ENCODE measurements at places on chromosomes 13 and 19. TPM values are rescaled to one million over a fixed set of nuclear protein-coding genes. Genes with fewer than 3 reads are reported as not detected.
A peak's percentile ranks its signal among the peaks of the same experiment; 100 is the strongest.

The KCTD4 gene
- total RNA-seq, result not detected

The IRGC gene
- not detected for total RNA-seq

- no peaks in the 10 kb centered on the region for H3K27me3 ChIP-seq
- H3K4me1 ChIP-seq, result peaks cover 17% of the 10 kb centered on the region
- no peak overlapping the region for H3K27ac ChIP-seq
- no peak overlapping the region for H3K4me3 ChIP-seq
Measured at GRCh38 chr19:43586346-43586745, 9.6 kb downstream of the IRGQ start.

The ALDH16A1 gene
- total RNA-seq, result 43.7 TPM

GRCh38 chr19:43525836-43526771, 897 bp downstream of the ETHE1 start:
- H3K36me3 ChIP-seq, result peaks cover 10% of the 10 kb centered on the region
- H3K4me1 ChIP-seq, result peaks cover 24% of the 10 kb centered on the region
- no peaks in the 10 kb centered on the region for H3K27me3 ChIP-seq
- peak overlapping the region; percentile 98 for H3K27ac ChIP-seq
- H3K4me3 ChIP-seq, result peak overlapping the region; percentile 92

GRCh38 chr19:47587295-47587694, 14.3 kb upstream of the ZNF541 start:
- no peaks in the 10 kb centered on the region for H3K27me3 ChIP-seq
- no peak overlapping the region for H3K4me3 ChIP-seq
- H3K27ac ChIP-seq, result no peak overlapping the region

GRCh38 chr19:12623361-12624031, 12.8 kb downstream of the ZNF791 start:
- no peak for DNase-seq
- H3K27me3 ChIP-seq, result no peaks in the 10 kb centered on the region
- no peak overlapping the region for H3K27ac ChIP-seq
- peaks cover 24% of the 10 kb centered on the region for H3K36me3 ChIP-seq

The FPR1 gene
- total RNA-seq, result not detected

The ZNF536 gene
- total RNA-seq, result not detected

The BCL3 gene
- total RNA-seq, result 79.6 TPM

The ZNF729 gene
- not detected for total RNA-seq

- no peaks in the 10 kb centered on the region for H3K36me3 ChIP-seq
- no peak for DNase-seq
- peaks cover 85% of the 10 kb centered on the region for H3K4me1 ChIP-seq
- H3K27ac ChIP-seq, result peak overlapping the region; percentile 60
- no peaks in the 10 kb centered on the region for H3K27me3 ChIP-seq
Measured at GRCh38 chr19:15280915-15281683, 48.9 kb upstream of the EPHX3 start.

DNA sequence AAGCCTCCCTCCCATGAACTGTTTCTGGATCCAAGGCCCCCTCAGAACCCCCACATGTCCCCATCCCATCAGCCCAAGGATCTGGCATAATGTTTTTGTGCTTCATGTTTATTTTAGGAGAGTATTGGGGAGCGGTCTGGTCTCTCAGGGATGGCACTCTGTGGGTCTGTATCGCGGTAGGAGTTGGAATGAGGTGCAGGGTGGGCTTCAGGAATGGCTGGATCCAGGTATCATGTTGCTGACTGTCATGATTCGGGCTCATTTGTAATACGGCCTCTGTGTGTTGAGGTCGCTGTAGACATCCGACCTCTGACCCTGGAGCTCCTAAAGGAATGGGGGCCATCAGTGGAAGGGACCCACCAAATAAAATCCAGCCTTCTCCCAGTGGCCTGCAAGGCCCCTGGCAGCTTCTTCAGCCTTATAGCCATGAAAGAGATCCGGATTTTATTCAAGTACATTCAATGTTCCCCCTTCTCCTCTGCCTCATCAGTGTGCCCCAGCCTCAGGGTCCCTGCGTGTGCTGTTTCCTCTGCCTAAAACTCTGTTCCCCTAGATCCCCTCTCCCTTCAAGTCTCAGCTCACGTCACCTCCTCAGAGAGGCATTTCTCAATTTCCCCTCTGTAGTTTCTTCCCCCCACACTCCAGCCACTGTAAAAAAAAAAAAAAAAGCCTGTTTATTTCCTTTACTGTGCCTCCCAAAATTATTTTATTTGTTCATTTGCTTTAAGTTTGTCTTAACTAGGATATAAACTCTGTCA, 2.2 kb downstream of the HCST start:
- peak overlapping the region; percentile 50 for H3K27ac ChIP-seq
- no peak overlapping the region for H3K4me3 ChIP-seq
- H3K36me3 ChIP-seq, result peaks cover 8% of the 10 kb centered on the region
- no peaks in the 10 kb centered on the region for H3K27me3 ChIP-seq

DNA sequence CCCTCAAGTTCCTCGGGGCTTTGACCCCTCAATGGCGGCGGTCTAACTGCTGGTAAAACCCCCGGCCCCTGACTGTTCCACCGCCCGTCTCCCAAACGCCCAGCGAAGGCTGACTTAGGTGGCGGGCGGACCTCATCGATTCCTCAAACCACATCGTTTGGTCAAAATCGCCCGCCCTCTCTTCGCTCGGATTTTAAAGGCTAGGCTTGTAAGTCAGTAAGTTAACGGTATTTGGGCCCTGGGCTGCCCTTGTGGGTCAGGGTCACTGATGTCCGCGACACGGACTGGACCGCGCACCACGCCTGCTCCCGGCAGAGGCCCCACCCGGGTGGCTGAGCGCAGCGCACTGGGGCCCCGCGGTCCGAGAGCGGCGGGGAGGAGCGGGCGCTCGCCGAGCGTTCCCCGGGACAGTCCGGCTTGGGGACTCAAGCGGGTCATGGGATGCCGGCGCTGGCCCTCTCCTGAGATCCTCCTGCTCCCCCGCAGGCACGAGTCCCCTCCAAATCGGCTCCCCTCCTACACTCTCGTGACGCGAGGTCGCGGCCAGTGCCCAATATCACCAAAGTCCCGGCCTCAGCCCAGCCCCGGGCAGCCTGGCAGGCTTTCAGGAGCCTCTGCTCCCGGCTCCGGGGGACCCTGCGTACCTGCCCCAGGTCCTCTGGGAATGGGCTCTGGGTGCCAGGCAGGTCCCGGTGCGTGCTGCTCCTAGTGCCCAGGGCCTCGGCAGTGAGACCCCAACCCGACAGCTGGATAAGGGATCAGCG, 1.0 kb downstream of the FLT1 start:
- H3K27ac ChIP-seq, result peak overlapping the region; percentile 56
- H3K4me1 ChIP-seq, result peaks cover 10% of the 10 kb centered on the region
- peak overlapping the region; percentile 70 for H3K4me3 ChIP-seq

The MEX3D gene
- 6.0 TPM for total RNA-seq

GRCh38 chr19:40661616-40662015, 28.8 kb downstream of the NUMBL start:
- H3K4me3 ChIP-seq, result no peak overlapping the region
- H3K36me3 ChIP-seq, result no peaks in the 10 kb centered on the region
- DNase-seq, result no peak
- H3K27me3 ChIP-seq, result no peaks in the 10 kb centered on the region
- H3K27ac ChIP-seq, result no peak overlapping the region

DNA sequence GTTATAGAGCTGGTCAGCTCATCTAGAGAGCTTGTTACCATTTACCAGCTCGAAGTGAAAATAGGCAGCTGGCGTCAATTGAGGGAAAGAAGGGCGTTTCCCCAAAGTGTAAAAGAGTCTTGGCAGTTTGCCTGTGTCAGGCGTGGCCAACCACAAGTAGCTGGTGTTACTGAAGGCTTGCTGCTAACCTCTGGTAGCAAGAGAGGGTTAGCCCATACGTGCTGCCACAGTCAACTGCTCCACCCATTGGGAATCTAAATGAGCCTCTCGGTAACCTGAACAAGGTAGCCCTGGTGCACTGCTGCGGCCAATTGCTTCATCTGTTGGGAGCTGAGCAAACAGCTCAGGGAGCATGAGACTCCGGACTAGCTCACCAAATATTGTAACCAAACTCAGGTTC, 314.9 kb upstream of the SLITRK5 start:
- no peak overlapping the region for H3K4me3 ChIP-seq
- no peak overlapping the region for H3K27ac ChIP-seq
- no peaks in the 10 kb centered on the region for H3K4me1 ChIP-seq
- no peak for DNase-seq
- H3K36me3 ChIP-seq, result no peaks in the 10 kb centered on the region

- no peaks in the 10 kb centered on the region for H3K36me3 ChIP-seq
- peaks cover 11% of the 10 kb centered on the region for H3K27me3 ChIP-seq
- H3K4me3 ChIP-seq, result no peak overlapping the region
- H3K4me1 ChIP-seq, result peaks cover 4% of the 10 kb centered on the region
- H3K27ac ChIP-seq, result no peak overlapping the region
Measured at GRCh38 chr19:13599681-13600080, 93.4 kb upstream of the CACNA1A start.

The ZNF846 gene
- total RNA-seq, result 4.9 TPM

- H3K36me3 ChIP-seq, result peaks cover 2% of the 10 kb centered on the region
- peaks cover 43% of the 10 kb centered on the region for H3K4me1 ChIP-seq
- peak; percentile 70 for DNase-seq
Measured at GRCh38 chr13:110616103-110617101, 1.1 kb downstream of the NAXD start.

The ZNF358 gene
- 6.0 TPM for total RNA-seq

DNA sequence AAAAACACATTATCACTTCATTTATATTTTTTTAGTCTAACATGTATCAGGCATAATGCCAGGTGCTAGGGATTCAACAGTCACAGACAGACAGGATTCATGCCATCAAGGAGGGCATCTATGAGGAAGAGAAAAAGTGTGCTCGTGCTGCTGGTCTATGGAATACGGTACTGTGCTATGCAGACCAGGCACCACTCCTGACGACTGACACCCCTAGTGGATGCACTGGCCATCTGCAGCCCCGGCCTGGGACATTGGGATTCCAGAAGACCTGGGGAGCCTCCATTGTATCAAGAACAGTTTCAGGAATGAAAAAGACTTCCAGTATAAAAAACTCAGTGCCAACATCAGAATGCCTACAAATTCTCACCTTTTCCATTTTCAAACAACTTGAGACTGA, 94.0 kb downstream of the KLF12 start:
- H3K4me3 ChIP-seq, result no peak overlapping the region
- DNase-seq, result peak; percentile 32
- no peaks in the 10 kb centered on the region for H3K27me3 ChIP-seq
- H3K4me1 ChIP-seq, result peaks cover 65% of the 10 kb centered on the region
- peaks cover 5% of the 10 kb centered on the region for H3K36me3 ChIP-seq
- H3K27ac ChIP-seq, result no peak overlapping the region

GRCh38 chr19:14979476-14980255, at the start of gene SLC1A6:
Gene SLC1A6, minus strand, starts transcription at chr19:14979864. Its CDS starts 6,954 bp downstream, at chr19:14972910.
- no peak within 1 kb of the TSS for H3K27ac ChIP-seq
- H3K4me3 ChIP-seq, result no peak within 1 kb of the TSS
- no peaks in the 10 kb centered on the region for H3K36me3 ChIP-seq
- no peak for DNase-seq
- peaks cover 42% of the 10 kb centered on the region for H3K27me3 ChIP-seq

The SCGB2B2 gene
- total RNA-seq, result 0.46 TPM

DNA sequence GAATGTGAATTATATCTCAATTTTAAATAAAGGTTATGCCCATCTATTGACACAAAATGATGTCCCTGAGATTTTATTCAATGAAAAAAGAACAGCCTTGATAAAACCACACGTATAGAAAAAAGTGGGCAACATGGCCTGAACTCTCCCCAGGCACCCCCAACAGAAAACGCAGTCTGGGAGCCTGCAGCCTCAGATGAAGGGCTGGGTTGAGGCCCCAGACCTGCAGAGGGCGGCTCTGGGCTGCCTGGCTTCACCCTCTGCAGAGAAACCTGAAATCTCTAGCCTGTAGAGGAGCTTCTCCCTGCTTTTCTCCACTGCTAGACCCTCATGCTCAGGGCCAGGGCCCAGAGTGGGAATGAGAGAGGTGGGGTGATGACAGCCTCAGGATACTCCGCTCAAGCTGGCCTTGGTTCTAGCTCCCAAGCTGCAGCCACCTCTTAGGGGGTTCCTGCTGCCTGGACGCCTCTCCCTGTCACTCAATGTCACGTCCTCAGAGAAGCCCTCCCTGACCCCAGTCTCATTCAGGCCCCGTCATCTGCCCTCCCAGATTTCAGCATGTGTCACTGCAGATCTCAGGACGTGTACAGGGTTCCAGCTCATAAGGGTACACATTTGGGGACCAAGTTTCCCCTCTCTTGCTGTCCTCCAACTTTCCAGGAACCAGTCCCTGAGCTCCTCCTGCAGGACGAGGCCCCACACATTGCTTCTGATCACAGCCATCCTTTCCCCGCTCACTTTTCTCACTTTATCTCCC, 1.8 kb downstream of the MBD3 start:
- H3K4me1 ChIP-seq, result peaks cover 18% of the 10 kb centered on the region
- peak; percentile 49 for DNase-seq
- peaks cover 17% of the 10 kb centered on the region for H3K36me3 ChIP-seq
- H3K27ac ChIP-seq, result peak overlapping the region; percentile 84

The ZNF526 gene
- 12.3 TPM for total RNA-seq

DNA sequence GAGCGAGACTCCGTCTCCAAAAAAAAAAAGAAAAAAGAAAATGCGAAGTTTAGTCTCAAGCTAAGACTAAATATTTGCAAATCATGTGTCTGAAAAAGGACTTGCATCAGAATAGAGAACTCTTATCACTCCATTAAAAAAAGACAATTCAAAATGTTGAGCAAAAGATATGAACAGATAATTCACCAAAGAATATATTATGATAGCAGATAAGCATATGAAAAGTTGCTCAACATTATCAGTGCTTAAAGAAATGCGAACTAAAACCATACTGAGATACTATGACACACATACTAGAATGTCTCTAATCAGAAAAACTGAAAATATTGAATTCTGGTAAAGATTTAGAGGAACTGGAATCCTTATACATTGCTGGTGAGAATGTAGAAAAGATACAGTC, 38.7 kb upstream of the SACS start:
- H3K36me3 ChIP-seq, result no peaks in the 10 kb centered on the region
- no peaks in the 10 kb centered on the region for H3K4me1 ChIP-seq
- H3K4me3 ChIP-seq, result no peak overlapping the region
- DNase-seq, result no peak

The FCHO1 gene
- 54.5 TPM for total RNA-seq

- peaks cover 12% of the 10 kb centered on the region for H3K4me1 ChIP-seq
- H3K27ac ChIP-seq, result no peak overlapping the region
- H3K36me3 ChIP-seq, result no peaks in the 10 kb centered on the region
- H3K27me3 ChIP-seq, result no peaks in the 10 kb centered on the region
- no peak overlapping the region for H3K4me3 ChIP-seq
Measured at GRCh38 chr13:112775791-112776279, 86.0 kb downstream of the ATP11A start.

DNA sequence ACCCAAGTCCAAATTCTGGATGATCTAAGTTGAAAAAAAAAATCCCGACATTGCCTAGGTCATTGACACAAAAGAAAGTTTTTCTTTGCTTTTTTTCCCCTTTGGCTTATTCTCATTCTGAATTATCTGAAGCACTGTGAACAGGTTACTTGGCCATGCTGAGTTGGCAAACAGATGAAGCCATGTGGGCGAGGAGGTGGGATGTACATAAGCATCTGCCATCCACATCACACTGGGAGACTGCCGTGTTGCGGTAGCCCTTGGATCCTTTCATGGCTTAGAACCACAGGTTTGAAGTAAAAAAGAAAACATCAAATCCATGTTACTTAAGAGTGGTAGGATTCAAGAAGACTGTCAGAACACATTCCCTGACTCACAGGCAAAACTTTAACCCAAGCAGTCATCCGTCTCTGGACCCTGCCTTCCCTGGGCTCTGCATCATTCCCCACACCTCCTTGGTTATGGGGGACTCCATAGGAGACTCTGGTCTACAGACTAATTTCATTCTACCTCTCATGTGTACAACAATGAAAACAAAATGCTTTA, 242.5 kb upstream of the SERP2 start:
- no peak overlapping the region for H3K4me3 ChIP-seq
- DNase-seq, result no peak
- peaks cover 10% of the 10 kb centered on the region for H3K27me3 ChIP-seq
- no peaks in the 10 kb centered on the region for H3K4me1 ChIP-seq

- H3K27me3 ChIP-seq, result no peaks in the 10 kb centered on the region
- no peak overlapping the region for H3K4me3 ChIP-seq
- H3K4me1 ChIP-seq, result peaks cover 14% of the 10 kb centered on the region
- DNase-seq, result no peak
- no peaks in the 10 kb centered on the region for H3K36me3 ChIP-seq
Measured at GRCh38 chr13:48194379-48194754, 38.6 kb upstream of the ITM2B start.

The RAB20 gene
- 2.1 TPM for total RNA-seq
